ENCODE measurements at places on chromosomes 5 and 9. TPM values are rescaled to one million over a fixed set of nuclear protein-coding genes. Genes with fewer than 3 reads are reported as not detected.

RMRP gene
- not detected for polyA plus RNA-seq

LECT2 gene
- not detected for polyA plus RNA-seq

PRRX2 gene
- 0.77 TPM for polyA plus RNA-seq

TEX48 gene
- polyA plus RNA-seq: not detected

FOXD4L5 gene
- polyA plus RNA-seq: not detected

PRUNE2 gene
- 3.3 TPM for polyA plus RNA-seq

ZNF189 gene
- 25.4 TPM for polyA plus RNA-seq

MARVELD2 gene
- 0.30 TPM for polyA plus RNA-seq

JAKMIP2 gene
- polyA plus RNA-seq: 7.0 TPM

IFNA13 gene
- not detected for polyA plus RNA-seq

INSL6 gene
- polyA plus RNA-seq: not detected

TMEM252 gene
- polyA plus RNA-seq: not detected

DMRT3 gene
- polyA plus RNA-seq: 0.17 TPM

Data from ovary (tissue), 10 donors.